ENCODE measurements at places on chromosomes 5 and 9. TPM values are rescaled to one million over a fixed set of nuclear protein-coding genes. Genes with fewer than 3 reads are reported as not detected.

DNA sequence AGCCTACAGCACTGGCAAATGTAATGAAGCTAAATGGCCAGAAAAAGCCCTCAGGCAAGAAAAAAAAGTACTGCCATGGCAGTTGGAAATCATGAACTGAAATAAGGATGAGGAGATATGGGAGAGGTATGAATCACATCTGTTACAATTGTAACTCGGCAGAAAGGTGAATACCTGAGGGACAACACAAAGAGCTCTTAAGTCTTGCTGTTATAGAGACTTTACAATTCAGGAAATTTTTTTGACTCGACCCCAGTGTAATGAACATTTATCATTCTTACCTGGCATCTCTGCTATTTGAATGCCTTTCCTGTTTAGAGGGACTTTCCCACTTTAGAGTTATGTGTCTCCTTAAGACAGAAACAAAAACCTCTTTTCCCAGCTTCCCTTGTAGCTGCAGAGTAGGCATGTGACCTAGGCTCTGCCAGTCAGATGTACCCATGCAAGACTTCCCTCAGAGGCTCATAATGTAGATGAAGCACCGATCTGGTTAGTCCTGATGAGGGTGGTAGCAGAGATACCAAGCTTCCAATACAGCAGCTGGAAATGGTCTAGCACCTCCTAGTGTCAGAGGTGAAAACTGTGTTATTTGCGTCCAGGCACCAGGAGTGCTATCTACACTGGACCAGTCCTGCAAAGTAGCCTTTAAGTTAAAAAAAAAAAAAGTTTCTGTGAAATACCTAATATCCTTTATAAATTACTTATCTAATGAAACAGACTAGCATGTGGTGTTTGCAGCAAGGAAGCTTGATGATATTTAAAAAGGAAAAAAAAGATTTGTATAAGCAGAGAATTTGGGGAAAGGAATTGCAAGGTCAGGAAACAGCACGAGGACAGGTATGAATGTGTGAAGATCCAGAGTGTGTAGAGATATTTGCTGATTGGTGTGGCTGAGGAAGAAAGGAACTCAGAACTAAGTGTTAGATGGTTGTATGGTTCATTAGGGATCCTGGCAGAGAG, 146.9 kb upstream of the SLC1A3 start:
- no peak for DNase-seq

Gene CD180
- total RNA-seq = 0.64 TPM

DNA sequence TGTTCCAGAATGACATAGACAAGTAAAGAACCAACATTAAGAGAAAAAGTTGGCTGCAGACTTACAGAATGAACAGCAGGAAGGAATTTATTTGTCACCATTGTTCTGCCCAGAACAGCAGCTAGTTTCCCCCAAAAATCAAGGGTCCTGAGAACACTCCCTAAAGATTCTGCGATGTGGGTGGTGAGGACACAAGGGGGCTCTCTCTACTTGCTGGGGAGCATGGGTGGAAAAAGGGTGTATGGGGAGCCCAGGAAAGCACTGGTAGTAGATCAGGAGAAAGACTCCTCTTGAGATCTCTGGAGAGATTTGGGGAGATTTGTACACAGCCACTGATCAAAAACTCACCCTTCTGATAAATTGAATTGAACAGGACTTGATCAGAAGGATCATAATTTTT, 316.5 kb downstream of the KCTD16 start:
- no peak for DNase-seq

DNA sequence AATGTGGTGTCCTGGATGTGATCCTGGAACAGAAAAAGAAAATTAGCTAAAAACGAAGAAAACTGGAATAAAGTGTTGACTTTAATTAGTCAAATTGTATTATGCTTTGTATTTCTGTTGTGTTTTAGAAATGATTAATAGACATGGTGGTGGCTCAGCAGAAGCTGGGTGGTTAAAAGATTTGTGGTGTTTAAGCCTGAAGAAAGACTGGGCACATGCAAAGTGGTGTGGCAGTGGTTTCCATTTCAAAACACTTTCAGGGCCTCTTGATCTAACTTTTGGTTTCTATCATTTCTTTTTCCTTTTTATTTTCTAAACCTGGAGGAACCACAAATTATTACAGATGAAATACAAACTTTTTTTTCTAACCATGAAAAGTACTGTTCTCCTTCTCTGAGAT, 44.1 kb downstream of the ADGRV1 start:
- no peak for DNase-seq

DNA sequence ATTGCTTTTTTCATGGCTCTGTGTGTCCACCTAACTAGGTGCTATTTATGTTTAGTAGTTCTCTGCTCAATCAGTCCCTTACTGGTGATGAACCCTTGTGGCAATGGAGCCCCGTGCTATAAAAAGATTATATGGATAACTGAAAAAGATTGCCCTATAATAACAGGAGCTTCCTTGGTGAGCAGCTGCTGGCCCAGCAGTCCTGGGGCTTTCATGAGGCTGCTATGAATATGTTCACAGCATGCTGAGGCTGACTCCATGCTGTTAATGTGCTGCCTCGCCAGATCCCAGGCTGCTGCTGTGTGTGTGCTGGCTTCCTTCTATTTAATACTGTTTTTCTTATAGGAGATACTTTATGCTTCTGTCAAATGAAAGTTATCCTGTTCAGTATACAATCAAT, 357.5 kb downstream of the TAF11L14 start:
- DNase-seq = peak; percentile 82

Gene TAL2
- 2.4 TPM for total RNA-seq

DNA sequence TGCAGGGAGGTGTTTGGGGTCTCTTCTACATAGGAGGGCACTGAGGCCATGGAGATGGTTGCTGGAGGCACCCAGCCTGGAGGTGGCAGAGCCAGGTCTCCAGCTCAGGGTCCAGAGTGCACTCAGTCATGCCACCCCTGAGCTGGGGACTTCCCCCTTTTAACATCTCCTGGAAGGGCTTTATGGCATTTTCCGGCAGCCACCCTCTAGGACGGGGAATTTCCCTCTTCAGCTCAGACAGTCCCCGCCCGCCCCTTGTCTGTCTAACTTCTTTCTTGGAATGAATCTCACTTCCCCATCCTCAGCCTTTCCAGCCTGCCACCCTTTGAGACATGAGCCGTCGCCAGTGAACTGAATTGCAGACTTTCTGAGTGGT, 49.9 kb downstream of the COL15A1 start:
- DNase-seq = no peak

GRCh38 chr5:94397508-94397907, 220.9 kb downstream of the KIAA0825 start:
- DNase-seq = no peak

DNA sequence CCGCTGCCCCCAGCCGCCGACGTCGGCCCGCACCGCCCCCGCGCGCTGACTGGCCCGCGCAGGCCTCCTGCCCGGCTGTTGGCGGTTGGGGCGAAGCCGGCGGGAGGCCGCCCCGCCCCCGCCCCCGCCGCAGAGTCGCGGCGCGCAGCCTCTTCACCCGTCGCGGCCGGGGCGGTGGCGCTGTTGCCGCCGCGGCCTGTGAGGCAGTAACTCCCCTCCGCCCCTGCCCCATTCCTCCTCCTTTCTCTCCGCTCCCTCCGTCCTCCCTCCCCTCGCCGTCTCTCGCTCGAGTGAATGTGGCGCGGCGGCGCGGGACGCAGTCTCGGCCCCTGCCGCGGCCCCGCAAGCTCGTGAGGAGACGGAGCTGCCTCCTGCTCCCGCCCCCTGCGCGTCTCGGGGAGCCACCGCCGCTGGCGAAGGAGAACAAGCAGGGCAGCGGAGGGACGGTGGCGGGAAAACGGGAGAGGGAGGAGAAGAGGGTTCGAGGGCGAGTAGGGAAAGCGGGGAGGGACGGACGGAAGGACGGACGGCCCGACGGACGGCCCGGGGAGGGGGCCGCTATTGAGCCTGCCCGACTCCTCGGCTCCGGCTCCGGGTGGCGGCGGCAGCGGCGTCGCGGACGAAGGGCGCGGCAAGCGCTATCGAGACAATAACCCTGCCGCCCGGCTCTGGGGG, 637 bp upstream of the ERBIN start:
- peak; percentile 57 for DNase-seq

DNA sequence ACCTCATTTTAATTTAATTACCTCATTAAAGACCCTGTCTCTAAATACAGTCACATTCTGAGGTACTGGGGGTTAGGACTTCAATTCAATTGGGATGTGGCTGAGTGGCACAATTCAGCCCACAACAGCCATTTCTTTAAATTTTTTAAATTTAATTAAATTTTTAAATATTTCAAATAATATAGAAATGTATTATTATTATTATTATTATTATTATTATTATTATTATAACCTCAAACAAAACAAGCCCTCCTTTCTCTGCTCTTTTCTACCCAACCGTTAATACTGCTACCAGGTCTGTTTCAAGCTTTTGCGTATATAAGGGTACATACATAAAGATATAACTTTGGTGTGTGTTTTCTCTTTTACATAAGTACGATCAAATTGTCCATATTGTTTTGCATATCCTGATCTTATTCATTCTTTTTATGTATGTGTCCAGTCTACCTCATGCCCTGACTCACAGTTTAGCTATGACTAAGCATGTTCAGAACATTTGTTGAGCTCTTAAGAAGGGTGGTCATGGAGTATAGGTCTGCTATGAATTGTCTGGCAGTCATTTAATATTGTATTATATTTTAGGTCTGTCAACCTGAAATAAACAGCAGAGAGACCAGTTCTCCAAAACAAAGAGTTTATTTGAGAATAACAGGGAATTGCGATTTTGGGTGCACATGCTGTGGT, 16.1 kb upstream of the RAB14 start:
- no peak for DNase-seq

GRCh38 chr5:81187885-81188284, 45.2 kb upstream of the CKMT2 start:
- DNase-seq = no peak

DNA sequence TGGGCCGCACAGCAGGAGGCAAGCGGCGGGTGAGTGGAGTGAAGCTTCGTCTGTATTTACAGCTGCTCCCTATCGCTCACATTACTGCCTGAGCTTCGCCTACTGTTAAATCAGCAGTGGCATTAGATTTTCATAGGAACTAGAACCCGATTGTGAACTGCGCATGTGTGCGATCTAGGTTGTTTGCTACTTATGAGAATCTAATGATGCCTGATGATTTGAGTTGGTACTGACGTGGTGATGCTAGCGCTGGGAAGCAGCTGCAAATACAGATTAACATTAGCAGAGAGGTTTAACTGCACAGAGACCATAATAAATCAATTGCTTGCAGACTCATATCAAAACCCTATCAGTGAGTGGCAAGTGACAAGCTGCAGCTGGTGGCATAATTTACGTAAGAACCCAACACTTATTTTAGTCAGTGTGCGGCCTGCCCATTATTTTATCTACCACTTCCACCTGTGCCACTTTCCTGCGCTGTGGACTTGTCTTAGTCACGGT, 133.4 kb upstream of the CDH9 start:
- DNase-seq = no peak

DNA sequence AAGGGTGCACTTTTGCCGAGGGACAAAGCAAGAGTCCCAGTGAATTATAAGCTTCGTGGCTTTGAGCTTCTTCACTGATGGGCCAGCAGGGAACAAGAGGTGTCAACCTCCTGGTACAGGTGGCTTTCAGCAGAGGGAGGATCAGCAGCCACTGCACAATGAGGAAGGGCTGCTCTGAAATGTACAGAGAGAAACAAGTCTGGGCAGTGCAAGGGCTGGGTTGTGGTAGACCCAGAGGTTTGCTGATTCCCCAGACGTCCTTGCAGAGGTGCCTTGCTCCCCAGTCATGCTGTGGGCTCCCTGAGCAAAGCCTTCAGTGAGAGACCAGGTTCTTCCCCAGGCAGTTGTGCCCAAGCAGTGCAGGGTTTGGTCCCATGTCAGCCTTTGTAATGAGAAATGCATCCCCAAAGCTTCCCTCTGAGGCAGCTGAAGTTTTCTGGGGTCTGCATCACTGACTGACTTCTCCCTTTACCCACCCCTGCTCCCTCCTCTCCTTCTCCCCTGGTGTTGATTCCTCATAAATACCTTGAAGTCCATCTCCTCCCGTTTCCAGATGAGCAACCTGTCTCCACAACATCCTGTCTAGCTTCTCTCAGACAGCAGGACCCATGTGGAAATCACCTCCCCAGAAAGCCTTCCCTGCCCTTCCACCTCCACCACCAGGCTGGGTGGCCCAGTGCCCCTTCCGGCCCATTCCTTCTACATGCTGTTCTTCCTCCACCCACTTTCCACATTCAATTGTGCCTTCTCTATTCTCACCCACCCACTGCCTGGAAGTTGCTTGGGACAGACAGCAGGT, 599.6 kb upstream of the ADAMTS16 start:
- DNase-seq = no peak

GRCh38 chr9:26656003-26656870, 236.4 kb downstream of the CAAP1 start:
- DNase-seq = peak; percentile 3

DNA sequence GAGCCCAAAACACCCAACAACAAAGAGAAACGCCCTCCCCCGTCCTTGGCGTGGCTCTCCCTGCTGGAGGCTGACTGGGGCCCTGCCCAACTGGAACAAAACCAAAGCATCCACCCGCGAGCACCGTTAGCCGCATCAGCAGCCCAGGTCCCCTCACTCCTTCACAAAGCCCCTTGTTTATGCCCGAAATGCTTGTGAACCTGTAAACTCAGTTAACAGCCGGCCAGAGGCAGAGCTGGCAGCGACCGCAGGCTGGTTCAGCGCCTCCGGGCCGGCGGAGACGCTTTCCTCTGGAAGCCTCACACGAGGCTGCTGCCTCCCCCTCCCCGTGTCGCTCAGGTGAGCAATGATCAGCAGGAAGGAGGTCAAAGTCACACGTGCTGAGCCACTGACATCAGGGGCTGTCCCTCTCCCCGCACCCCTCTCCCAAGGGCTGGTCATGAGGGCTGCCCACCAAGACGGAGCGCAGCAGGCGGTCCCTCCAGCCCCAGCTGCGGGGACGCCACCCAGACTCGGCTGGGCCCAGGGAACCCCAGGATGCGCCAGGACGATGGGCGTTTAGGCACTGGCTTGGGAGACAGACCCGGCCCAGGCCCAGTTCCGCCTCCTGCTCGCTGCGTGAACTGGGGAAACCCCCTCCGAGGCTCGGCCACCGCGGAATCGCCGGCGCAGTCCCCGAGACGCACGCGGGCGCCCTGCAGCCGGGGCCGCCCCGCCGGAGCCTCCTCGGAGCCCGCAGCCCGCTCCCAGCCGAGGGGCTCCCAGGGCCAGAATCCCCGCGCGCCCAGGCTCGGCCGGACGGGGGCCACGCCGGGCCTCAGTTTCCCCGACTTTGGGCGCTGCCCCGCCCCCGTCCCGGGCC, 563 bp downstream of the SNAPC4 start:
- no peak for DNase-seq

Gene FBP2
- not detected for total RNA-seq

DNA sequence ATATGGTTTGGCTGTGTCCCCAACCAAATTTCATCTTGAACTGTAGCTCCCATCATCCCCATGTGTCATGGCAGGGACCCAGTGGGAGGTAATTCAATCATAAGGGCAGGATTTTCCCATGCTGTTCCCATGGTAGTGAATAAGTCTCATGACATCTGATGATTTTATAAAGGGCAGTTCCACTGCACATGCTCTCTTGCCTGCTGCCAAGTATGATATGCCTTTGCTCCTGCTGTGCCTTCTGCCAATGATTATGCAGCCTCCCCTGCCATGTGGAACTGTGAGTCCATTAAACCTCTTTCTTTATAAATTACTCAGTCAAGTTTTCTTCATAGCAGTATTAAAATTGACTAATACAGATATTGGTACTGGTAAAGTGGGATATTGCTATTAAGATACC, 42.4 kb downstream of the MARCHF11 start:
- no peak for DNase-seq

- no peak for DNase-seq
Measured at GRCh38 chr9:88833946-88834345, 157.3 kb upstream of the S1PR3 start.

- DNase-seq = no peak
Measured at GRCh38 chr5:149584121-149584520, 2.8 kb downstream of the ARHGEF37 start.

- no peak for DNase-seq
Measured at GRCh38 chr5:67014957-67015400, 181.6 kb downstream of the CD180 start.

Gene MLANA
- total RNA-seq = not detected

All from cerebellum (tissue), 4 donors.